Left lobe of liver (tissue), 2 donors: ENCODE measurements at places on chromosomes 7 and 10.

DNA sequence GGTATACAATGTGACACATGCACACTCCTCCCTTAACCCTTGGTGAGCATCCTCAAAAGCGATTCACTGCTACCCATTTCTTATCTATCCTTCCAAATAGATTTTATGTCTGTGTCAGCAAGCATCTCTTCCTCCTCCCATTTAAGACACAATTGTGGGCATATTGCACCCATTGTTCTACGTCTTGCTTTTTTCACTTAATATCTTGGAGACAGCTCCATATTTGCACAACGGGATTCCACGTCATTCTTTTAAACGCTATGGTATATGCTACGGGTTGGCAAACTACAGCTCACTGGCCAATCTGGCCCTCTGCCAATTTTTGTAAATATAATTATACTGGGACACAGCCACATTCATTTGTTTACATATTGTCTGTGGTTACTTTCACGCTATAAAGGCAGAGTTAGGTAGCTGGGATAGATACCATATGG, 88.6 kb downstream of the RNF216 start:
- no peak for DNase-seq

DNA sequence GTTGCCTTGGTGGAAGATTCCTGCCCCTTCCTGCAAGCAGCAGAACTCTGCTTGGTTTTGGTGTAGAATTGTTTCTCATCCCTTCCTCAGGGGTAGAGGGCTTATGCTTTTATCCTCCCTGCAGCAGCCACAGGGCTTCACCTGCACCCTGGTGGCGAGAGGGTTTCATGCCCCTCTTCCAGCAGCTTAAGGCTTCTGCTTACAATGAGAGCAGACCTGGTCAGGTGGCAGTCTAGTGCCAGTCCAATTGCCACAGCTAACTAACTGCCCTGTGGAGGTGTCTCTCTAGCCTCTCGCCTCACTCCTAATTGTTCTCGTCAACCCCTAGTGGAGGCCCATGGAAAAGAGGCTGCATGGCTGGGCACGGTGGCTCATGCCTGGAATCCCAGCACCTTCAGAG, 19.3 kb downstream of the ACBD7 start:
- DNase-seq = no peak

DNA sequence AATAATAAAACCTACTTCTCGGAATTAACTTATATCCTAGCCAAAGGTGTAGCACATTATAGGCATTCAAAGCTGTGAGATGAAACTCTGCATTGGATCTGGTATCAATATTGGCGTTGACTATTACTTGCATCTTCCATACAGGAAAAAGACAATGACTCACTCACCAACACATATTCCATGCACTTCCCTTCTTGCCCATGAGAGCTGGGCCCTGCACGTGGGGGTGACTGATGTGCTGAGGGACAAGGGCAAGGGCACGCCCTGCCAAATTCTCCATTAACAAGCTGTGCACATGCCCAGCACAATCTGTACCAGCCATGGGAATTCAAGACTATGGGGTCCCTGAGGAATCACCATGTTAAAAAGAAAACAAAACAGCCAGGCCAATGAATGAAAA, 188.1 kb upstream of the PDE1C start:
- no peak for DNase-seq

DNA sequence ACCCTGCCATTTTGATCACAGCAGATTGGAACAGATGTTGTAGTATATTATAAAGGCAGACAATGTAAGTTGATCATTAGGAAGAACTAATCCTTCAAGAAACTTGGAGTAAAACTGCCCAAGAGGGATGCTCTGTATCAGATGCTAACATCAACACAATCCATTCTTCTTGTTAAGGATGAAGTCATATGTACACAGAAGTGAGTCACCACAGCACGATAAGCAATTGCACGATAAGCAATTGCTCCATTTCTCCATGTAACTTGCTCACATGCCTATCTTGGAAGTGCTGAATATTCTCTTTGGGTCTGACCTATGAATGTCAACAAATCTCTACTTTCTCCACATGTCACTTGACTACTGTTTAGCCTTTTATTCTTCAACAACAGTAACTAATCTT, 41.5 kb upstream of the DMTF1 start:
- DNase-seq = no peak

DNA sequence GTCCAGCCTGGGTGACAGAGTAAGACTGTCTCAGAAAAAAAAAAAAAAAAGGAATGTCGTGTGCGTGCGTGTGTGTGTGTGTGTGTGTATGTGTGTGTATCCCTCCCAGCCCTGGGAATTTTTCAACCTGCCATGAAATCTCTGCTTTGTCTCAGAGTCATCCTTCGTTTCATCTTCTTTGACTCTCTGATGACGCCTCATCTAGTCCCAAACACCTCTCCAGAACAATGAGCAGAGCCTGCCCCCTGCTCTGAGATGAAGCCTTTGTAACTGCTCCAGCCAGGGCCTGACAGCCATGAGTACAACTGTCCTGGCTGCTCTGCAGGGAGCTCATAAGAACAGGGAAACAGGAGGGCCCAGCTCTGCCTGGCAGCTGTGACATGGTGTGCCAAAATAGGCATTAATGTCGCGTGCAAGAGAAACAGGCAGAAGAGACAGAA, 149.5 kb downstream of the FAM107B start:
- no peak for DNase-seq
